ENCODE measurements at places on chromosomes 1 and 21.

- DNase-seq, result no peak
Observed at GRCh38 chr1:232422098-232422497, 207.8 kb downstream of the SIPA1L2 start.

GRCh38 chr1:116944613-116945012, 34.9 kb downstream of the PTGFRN start:
- DNase-seq, result no peak

DNA sequence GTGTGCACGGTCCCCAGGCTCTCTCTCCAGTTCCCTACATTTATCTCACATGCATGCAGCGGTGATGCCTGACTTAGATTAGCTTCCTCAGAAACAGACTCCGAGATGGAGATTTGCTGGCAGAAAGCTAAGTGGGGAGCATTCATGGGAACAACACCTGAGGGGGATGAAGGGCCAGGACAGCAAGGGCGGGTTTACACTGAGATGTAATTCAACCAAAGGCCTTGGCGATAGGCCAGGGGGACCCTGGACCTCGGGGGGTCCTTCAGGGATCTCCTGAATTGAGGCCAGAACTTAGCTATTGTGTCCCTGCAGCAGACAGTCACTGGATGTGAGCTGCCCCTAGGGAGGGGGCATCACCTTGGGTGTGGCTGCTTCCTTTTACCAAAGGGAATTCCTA, 246.1 kb upstream of the CSF3R start:
- no peak for DNase-seq

GRCh38 chr1:8217011-8217711, 100.8 kb upstream of the SLC45A1 start:
- DNase-seq, result peak; percentile 64

DNA sequence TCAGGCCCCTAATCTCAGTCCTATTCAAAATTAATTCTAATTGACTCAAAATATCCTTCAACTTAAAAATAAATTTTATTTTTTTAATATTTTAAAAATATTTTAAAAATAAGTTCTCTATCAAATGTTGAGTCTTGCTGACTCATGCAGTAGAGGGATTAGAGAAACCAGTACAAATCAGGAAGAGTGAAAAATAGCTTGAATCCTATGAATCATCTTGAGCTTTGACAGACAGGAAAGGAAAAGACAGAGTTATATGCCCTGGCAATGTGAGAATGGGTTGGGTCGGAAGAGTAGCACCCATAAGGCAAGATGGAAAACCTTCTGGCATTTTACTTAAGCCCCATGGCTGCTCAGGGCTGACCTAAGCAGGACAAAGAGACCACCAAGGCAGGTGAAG, 346.6 kb upstream of the RUNX1 start:
- no peak for DNase-seq

DNA sequence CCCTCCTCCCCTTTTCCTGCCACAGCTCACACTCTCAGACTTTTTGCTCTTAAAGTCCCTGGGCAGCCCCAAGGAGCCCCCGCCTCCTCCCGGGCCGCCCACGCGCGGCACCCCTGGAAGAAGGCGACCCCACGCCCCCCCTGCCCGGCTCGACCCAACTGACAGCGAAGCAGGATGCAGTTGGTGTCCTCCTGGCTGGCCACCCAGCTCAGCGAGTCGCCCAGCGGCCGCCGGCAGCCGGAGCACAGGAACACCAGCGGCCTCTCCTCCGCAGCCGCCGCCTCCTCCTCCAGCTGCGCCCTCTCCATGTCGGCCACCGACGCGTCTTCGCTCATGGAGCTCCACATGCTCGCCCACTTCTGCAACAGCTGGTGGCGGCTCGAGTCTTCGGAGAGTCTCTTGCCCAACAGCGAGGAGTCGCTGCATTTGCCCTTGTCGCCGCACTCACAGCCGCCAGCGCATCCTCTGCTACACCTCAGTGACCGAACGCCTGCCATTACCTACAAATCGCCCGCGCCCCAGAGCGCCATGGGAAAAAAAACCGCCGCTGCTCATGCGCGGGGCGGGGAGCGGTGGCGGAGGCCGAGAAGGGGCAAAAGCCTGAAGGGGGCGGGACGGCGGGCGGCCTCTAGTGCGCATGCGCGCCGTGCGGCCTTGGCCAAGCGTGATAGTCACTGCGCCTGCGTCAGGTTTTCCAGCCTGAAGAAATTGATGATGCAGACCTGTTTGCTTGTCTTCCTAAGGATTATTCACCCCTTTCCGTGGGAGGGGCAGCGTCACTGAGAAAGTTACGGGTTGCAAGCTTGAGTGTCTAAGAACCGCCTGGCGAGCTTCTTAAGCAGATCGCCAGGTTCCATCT, at the start of gene MIS18A:
TSS of gene MIS18A (minus strand) at position 532 of the 859 bp plus-strand sequence. CDS start at position 497, 35 bp downstream.
- peak; percentile 97 for DNase-seq

DNA sequence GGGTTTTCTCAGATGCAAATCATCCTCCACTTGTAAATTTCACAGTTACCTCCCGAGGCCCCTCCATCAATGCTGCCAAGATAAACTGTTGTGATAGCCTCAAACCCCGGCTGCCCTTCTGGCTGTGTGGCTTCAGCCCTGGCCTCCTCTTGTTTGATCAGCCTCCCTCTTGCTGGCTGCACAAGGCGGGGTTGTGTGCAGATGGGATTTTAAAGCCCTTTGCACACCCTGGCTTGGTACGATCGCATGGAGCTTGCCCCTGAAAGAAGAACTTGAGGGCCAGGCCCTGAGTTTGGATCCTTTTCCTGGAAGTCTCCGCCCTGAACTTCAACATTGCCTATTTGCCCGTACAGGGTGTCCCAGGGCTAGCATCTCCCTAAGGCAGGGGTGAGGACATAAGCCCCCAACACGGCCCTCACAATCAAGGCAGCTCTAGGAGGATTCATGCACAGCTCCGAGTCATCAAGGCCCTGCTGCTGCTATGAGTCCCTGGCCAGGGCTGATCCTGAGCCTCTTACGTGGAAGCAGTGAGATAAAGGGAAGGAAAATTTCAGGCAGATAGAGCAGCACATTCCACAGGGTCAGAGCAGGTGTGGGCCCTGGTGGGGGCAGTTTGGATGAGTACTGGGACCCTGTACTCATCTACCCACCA, 181.2 kb upstream of the VAMP3 start:
- DNase-seq, result no peak

- no peak for DNase-seq
Observed at GRCh38 chr1:68473060-68473459, 23.3 kb upstream of the RPE65 start.

- no peak for DNase-seq
Observed at GRCh38 chr1:208139434-208140045, 104.6 kb downstream of the PLXNA2 start.

- peak; percentile 44 for DNase-seq
Observed at GRCh38 chr21:37463083-37463801, 96.7 kb downstream of the DYRK1A start.

DNA sequence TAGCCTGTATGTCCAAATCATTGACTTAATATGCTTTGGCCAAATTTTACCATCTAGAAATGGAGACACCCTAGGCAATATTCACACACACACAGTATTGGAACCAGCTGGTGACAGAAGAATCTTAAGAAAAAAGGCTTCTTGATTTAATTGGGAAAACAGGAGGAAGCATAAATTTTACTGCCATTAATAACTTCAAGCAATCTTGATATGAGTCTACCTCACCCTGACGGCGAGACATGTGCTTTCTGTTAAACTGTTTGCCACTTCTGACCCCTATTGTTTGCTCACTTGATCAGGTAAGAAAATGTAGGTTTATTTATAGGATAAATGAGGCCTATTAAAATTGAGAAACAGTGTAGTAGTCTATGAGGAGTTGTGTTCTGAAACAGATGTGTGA, 73.2 kb downstream of the KIFAP3 start:
- no peak for DNase-seq

DNA sequence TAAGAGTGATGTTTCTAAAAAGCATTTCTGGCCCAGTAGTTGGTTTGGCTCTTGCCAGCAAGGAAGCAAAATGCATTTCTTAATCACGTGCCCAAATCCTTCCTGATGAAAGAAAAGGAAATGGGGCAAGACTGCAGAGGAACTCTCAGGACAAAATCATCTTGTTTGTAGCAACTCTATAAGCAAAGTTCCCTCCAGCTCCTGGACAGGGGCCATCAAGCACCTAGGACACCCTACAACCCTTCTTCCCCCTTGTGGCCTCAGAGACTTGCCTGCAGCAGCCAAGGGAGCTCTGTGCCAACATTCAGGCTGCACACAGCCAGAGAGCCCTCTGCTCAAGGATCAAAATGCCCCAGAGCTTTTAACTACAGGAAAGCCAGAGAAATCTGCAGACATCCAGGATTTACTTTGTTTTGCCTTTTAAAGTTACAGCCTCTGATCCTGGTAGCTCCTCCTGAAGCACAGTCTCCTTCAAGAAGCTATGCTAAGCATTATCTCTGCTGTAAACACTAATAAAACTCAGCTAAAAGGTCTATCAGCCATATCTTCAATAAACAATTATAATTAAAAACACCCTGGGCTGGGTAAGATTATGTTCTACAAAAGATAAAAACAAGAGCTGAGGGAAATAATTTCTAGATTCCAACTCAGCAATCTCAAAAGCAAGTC, 105.0 kb downstream of the KIAA0319L start:
- no peak for DNase-seq

DNA sequence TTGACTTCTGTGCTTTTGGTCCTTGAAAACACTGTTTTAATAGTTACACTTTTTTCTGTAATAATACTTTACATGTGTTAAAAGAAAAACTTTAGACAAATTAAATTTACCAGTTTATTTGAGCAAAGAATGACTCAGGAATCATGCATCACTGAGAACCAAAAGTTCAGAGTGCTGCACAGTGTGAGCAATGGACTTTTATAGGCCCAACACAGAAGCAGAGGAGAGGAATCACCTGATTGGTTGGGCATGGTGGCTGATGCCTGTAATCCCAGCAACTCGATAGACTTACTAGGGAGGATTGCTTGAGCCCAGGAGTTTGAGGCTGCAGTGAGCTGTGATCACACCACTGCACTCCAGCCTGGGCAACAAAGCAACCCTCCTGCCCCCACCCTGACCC, 29.3 kb downstream of the ZNF648 start:
- DNase-seq, result no peak

DNA sequence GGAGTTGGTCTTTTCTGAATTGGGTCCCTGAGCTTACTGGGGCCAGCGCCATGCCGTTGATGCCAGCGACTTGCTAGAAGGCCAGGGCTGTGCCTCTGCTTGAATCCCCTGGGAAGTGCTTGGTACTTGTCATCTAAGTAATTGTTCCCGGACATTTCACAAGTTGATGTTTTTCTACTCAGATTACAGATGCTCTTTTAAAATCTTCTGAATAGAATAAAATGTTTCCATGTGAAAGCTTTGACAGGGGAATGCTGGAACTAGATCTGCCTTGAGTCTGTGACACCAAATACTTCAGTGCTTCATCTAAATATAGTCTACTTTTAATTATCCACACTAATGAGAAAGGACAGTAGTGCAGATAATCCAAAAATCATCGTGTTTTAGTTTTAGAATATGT, 38.3 kb downstream of the PTGFRN start:
- no peak for DNase-seq

GRCh38 chr1:167748906-167749305, 27.1 kb downstream of the MPZL1 start:
- DNase-seq, result no peak

- DNase-seq, result no peak
Observed at GRCh38 chr1:218890451-218890850, 283.2 kb upstream of the LYPLAL1 start.

GRCh38 chr1:159908031-159908940, 8.3 kb upstream of the CFAP45 start:
- DNase-seq, result no peak

- DNase-seq, result no peak
Observed at GRCh38 chr1:30046751-30047150, 676.6 kb downstream of the MATN1 start.

GRCh38 chr1:247387565-247387964, 28.4 kb upstream of the NLRP3 start:
- no peak for DNase-seq

DNA sequence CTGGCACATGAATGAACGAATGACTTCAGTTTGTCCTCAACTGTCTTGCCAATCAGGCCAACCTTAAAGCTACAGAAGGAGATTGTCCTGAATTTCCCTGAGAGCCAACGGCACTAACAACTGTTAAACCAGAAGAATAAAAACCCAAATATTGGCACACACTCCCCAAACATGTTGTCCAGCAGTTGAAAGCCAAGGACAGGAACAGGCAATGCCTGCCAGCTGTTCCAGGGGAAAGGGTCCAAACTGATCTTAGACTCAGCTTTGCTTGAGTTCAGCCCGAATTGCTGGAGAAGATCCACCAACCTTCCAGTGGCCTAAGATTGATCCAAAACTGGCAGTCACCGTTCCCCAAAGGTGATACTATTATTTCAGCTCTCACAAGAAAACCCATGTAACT, 22.4 kb upstream of the AHCTF1 start:
- no peak for DNase-seq

DNA sequence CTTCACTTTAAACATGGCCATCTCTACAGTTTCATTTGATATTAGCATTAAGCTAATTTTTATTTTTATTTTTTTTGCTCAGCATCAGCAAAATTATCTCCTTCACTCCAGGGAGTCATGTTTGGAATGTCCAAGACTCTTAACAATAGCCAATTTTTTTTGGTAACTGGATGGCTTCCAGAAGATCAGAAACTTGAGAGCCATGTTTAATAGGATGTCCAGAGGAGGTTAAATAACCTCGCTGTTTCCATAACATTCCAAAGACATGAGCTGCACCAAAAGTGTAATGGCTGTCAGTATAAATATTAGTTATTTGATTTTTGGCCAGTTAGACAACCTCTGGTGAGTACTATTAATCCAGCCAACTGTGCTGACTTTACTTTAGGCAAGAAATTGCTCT, 80.7 kb downstream of the DNTTIP2 start:
- no peak for DNase-seq

All from iPS-NIHi11 (cell line).